ENCODE measurements at places on chromosomes 2 and 18. TPM values are rescaled to one million over a fixed set of nuclear protein-coding genes. Genes with fewer than 3 reads are reported as not detected.

Gene UGT1A3
- polyA plus RNA-seq: not detected

Gene CFAP65
- not detected for polyA plus RNA-seq

Gene CCDC148
- 0.58 TPM for polyA plus RNA-seq

Gene GPBAR1
- 2.1 TPM for polyA plus RNA-seq

Gene GRHL1
- polyA plus RNA-seq: 0.60 TPM

Gene MEP1B
- polyA plus RNA-seq: not detected

Gene BOK
- polyA plus RNA-seq: 56.9 TPM

Gene TMEM37
- polyA plus RNA-seq: 10.3 TPM

Gene IL36A
- not detected for polyA plus RNA-seq

Gene MAPRE3
- 26.6 TPM for polyA plus RNA-seq

Gene ALPP
- polyA plus RNA-seq: not detected

Gene CSRNP3
- 6.3 TPM for polyA plus RNA-seq

Gene TNFAIP6
- polyA plus RNA-seq: 15.7 TPM

Gene ALK
- polyA plus RNA-seq: 0.20 TPM

Gene ALLC
- polyA plus RNA-seq: not detected

Gene NLRC4
- 0.75 TPM for polyA plus RNA-seq

Gene KIF1A
- 6.0 TPM for polyA plus RNA-seq

Gene STAT4
- polyA plus RNA-seq: 1.3 TPM

Gene FKBP7
- polyA plus RNA-seq: 45.9 TPM

Gene GAL3ST2
- not detected for polyA plus RNA-seq

Gene FAP
- polyA plus RNA-seq: 108 TPM

Gene MRPL30
- polyA plus RNA-seq: 41.2 TPM

Gene CHN1
- polyA plus RNA-seq: 14.1 TPM

Gene HOXD12
- polyA plus RNA-seq: not detected

Gene DSC1
- 10.2 TPM for polyA plus RNA-seq

Gene HOXD13
- polyA plus RNA-seq: not detected

Gene CFC1
- polyA plus RNA-seq: not detected

Gene FAM168B
- 63.5 TPM for polyA plus RNA-seq

Gene ST8SIA5
- polyA plus RNA-seq: 5.9 TPM

Gene SLC19A3
- polyA plus RNA-seq: 0.66 TPM

Gene LTBP1
- polyA plus RNA-seq: 78.2 TPM

Gene SIX3
- not detected for polyA plus RNA-seq

Gene SLC11A1
- 0.44 TPM for polyA plus RNA-seq

Gene ACTR3
- polyA plus RNA-seq: 112 TPM

Gene CRYGD
- polyA plus RNA-seq: not detected

Gene DOCK10
- polyA plus RNA-seq: 17.9 TPM

Gene C2orf74
- polyA plus RNA-seq: 18.8 TPM

Gene KCNS3
- 5.5 TPM for polyA plus RNA-seq

Gene NEUROD1
- not detected for polyA plus RNA-seq

Gene PELI1
- 16.2 TPM for polyA plus RNA-seq

Gene RGPD5
- polyA plus RNA-seq: 24.6 TPM

Gene CCBE1
- 5.0 TPM for polyA plus RNA-seq

Gene SLC4A3
- polyA plus RNA-seq: 6.1 TPM

Gene SATB2
- polyA plus RNA-seq: 2.0 TPM

Gene EHBP1
- polyA plus RNA-seq: 25.1 TPM

All from muscle of back (tissue), 13 donors.